ENCODE measurements at places on chromosomes 3 and 15.

- DNase-seq, result no peak
Observed at GRCh38 chr15:34886134-34886533, 83.4 kb downstream of the AQR start.

GRCh38 chr3:71075494-71075893 is 508.0 kb downstream of the FOXP1 start:
- DNase-seq, result no peak

GRCh38 chr15:71186267-71186666 is 71.0 kb downstream of the THSD4 start:
- DNase-seq, result no peak

DNA sequence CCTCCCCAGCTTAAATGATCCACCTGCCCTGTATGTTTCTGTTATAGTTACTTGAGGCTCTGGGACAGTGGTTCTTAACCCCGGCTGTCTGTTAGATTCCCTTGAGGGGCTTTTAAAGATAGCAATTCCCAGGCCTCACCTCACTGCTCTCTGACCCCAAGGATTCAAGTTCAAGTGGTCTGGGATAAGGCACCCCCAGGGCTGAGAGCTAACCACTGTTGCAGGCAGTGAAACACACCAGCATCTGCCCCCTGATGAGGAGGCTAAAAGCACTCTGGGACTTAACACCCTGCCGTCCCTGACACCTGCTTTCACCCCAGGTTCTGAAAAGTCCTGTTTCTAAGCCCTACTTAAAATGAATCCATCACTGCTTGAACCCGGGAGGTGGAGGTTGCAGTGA is 103.7 kb downstream of the LRRK1 start:
- DNase-seq, result no peak

DNA sequence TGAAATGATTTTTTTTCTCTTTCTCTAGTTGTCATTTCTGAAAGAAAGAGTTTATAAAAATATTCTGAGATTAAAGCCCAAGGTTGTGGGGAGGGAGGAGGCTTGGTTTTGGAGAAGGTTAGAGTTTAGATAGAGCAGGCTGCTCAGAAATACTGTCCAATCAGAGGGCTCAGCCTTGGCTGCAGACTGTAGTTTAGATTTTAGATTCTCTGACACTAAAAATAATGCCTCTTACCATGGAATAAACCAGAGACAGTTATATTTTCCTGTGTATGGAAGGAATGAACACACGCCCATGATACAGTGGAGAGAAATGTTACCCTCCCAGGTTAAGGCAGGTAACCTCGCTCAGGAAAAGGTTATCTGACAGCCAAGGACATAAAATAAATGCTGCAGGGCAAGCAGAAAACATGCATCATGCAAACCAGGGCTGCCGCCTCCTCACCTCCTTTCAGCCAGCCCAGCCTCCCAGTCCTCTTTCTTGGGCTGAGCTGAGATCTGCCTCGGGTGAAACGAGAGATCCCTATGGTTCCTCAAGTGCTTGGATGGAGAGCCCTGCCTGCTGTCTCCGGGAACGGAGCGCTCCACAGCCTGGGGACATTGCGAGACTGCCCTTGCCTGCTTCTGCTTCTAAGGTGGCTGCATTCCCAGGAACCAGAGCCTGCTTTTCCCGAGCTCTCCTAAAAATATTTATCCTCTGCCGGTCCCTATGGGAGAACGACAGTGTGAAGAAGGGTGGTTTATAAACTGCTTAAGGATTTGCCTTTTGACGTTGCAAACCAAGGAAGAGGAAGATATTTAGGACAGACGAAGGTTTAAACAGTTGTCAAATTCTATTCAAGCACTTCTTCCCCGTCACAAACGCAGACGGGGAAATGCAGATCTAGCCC is 848 bp downstream of the NCEH1 start:
- no peak for DNase-seq

DNA sequence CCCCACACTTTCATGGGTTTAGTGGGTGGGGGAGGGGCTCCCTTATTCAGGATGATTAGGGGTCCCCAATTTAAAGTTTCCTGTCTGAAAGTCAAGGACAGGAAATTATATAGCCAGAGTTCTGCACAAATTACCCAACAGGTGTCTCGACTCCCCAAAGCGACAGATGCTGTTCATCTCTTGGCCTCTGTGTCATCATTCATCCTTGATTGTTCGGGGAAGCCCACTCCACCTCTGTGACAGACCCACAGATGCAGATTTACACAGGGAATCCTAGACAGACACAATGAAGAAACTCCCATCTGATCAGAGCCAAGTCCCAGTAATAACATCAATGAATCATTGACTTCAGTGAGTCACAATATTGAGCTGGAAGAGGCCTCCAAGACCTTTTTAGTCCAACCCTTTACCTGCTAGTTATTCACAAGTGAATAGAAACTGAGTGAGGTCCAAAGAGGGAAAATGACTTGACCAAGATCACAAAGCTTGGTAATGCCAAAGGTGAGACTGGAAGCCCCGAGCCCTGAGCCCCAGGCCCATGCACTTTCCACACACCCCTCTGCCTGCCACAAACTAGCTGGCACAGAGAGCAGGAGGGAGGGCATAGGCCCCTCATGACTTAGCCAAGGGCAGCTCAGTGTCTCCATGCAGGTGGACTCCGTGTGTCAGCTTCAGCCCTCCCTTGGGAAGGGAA is 7.9 kb upstream of the SRP14 start:
- DNase-seq, result no peak

GRCh38 chr3:169120928-169121327 is 542.6 kb downstream of the MECOM start:
- DNase-seq, result no peak

- DNase-seq, result no peak
Observed at GRCh38 chr15:55151631-55152030, 45.1 kb downstream of the RSL24D1 start.

All from T follicular helper cell (primary cell).